Activated naive CD4-positive, alpha-beta T cell treated with anti-CD3 and anti-CD28 coated beads for 36 hours (primary cell): ENCODE measurements at places on chromosomes 6 and 20.
A peak's percentile ranks its signal among the peaks of the same experiment; 100 is the strongest.

DNA sequence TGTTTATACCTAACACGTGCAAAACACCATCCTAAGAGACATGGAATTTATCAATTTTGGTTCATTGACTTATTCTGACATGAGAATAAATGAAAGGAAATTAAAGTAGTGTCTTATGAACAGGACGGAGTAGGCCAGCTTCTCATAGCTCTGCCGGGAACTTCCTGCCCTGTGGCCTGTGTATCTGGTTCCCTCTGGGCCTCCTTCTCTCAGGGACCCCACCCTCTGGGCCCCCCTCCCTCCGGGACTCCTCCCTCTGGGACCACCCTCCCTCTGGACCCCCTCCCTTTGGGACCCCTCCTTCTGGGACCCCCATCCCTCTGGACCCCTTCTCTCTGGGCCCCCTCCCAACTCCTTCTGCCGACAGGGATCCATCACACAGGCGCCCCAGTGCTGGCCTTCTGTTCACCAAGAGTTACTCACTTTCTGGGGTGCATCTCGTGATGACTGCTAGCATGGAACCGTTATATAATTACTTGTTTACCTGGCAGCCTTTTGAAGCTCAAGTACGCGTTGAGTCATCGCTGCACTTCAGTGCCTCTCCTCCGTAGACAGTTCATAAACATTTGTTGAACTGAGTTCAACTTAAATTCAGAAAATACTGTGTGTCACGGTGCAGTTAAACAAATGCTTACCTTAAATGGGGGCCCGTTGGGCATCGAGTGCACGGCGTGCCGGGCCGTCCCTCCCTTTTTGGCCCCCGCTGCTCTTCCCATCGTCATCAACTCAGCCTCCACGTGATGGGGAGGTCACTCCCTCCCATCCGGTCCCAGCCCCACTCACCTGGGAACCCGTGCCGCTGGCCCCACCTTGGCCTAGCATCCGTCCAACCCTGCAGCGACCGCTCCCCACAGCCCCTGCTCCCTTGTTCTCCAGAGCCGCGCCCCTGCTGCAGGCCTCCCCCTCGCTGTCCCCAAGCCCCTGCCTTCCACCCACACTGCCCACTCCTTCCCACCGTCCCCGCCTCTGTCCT, 8.1 kb downstream of the CCR6 start:
- no peak for DNase-seq

DNA sequence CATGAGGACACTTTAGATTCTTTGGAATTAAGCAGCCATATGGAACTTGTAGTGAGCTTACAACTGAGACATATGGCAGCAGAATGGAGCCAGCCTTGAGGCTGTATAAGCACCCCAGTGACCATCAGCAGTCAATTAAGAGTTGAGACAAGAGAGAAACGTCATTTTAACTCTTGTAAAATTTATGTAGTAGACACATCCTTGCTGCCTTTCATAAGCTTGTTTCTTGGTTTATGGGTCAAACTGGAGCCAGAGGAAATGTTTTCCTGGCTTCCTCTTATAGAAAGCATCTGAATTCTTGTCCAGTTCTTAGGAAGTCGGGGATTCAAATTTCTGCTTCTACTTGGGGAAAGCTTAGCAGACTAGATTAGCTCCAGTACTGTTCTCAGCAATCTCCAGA, 745.1 kb upstream of the MARCKS start:
- DNase-seq, result no peak

DNA sequence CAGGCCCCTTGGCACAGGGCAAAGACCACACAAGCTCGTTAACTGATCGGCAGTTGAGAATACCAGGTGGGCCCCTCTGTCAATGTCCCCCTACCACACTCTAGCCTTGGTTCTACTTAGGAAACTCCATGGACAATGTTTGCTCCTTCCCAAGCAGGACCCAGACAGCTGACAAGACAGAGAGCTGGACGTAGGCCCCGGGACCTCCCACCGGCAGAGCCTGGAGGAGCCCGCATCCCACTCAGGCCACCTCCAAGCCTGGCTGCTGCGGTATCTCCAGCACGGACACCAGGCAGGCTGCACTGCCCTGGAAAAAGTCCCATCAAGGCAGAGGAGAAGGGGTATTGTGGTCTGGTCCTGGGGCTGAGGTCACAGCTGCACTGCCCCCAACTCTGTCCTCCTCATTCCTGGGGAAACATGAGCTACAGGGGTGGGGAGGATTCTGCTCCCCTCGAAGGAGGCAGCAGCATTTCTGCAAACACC, 6.2 kb upstream of the GRM4 start:
- DNase-seq, result no peak

DNA sequence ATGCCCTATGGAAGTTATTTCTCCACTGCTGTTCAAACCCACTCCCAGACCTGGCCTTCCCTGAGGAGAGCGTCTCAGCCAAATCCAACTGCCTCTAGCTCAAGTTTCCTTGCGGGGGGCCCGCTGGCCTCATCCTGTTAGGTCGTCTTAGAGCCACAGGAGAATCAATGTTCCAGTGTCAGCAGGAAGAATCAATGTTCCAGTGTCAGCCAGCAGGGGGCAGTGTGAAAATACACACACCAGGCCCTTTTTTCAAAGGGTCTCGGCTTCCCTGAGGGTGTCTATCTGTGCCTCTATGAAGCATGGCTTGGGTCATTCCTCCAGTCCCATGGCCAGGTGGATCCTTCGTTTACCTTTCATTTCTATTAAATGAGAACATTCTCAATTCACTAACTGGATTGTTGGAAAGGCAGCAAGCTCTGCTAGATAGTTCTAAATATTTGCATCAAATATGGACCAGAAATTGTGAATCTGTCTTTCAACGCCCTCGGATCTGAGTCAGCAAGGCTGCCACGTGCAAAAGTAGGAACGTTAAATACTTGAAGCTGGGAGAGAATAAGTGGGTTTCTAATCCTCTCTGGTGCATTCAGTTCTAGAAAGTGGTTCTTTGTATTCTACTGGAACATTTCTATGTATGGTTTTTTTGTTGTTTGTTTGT, 19.2 kb downstream of the PRND start:
- DNase-seq, result peak; percentile 79

DNA sequence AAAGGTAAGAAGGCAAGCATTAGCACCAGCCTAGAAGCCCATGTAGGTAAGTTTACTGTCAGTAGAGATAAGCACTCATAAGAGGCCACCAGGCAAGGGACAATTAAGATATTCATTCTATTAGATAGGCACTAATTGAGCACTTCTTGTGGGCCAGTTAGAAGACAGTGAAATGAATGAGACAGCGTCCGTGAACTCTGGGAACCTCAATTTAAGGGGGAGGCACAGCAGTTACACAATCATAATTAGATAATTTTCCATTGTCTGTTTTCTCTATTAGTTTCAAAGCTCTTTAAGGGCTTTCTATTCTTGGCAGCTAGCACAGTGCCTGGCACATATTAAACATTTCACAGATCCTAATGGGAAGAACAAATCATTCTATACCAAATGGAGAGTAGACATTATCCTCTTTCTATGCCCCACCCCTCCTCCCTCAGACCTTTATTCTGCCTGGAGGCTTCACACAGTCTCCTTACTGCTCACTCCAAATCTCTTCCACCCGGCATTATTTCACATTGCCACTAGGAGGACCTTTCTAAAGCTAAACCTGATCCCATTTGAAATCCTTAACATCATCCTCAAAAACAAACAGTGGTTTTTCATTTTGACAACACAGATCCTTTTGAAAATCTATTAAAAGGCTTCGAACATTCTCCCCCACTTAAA, 529.6 kb downstream of the ADGRB3 start:
- DNase-seq, result no peak

DNA sequence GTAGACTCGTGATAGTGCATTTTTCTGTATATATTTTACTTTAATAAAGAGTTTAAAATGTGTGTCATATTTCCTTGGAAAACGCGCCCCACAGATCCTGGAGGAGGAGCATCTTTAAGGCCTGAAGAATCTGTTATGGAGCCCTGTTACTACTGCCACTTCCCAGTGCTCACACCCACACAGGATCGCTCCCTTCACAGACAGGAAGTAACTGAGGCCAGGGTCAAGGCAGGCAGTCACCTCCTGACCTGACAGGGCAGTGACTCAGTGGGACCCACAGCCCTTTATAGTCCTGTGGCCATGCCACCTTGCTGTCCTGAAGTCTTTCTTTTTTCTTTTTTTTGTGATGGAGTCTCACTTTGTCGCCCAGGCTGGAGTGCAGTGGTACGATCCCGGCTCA, 9.0 kb downstream of the RRBP1 start:
- DNase-seq, result no peak

GRCh38 chr20:680638-681187, 5.1 kb upstream of the SCRT2 start:
- DNase-seq, result no peak

- DNase-seq, result no peak
These were observed 39.2 kb downstream of the PREX1 start for GRCh38 chr20:48788486-48789072.

- DNase-seq, result no peak
These were observed 423.1 kb downstream of the MAFB start for GRCh38 chr20:40265825-40266533.
